ENCODE measurements at places on chromosomes 3 and 15.

- no peak for DNase-seq
These were observed 228.3 kb downstream of the MECOM start for GRCh38 chr3:169435193-169435592.

- no peak for DNase-seq
These were observed 37.2 kb downstream of the BHLHE40 start for GRCh38 chr3:5016211-5017161.

DNA sequence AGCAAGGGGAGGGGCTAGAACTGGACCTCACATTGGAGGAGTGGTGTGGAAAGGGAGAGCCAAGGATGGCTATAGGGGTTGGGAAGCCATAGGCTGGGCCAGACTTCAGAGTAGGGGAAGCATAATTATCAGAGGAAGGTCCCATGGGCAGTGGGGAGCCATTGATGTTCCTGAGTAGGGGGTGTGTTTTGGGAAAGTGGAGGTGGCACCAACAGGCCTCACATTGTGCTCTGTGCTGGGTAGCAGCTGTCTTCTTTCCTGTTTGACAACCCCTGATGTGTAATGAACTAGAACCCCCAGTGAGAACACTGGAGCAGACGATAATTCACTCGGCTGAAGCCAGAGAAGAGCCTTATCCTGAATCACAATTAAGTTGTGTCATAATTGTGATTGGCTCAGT, 41.2 kb downstream of the SLC6A11 start:
- no peak for DNase-seq

GRCh38 chr15:88609344-88610090, 11.6 kb upstream of the AEN start:
- no peak for DNase-seq

DNA sequence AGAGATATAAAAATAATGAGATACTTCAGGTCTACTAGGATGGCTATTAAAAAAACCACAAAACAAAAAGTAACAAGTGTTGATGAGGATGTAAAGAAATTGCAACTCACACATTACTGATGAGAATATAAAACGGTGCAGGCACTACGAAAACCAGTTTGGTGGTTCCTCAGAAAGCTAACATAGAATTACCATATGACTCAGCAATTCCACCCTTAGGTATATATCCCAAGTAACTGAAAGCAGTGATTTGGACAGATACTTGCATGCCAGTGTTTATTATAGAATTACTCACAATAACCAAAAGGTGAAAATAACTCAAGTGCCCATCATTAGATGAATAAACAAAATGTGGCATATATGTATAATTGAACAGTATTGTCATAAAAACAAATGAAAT, 87.5 kb upstream of the MELTF start:
- no peak for DNase-seq

GRCh38 chr15:25832158-25832557, 31.0 kb downstream of the ATP10A start:
- no peak for DNase-seq

DNA sequence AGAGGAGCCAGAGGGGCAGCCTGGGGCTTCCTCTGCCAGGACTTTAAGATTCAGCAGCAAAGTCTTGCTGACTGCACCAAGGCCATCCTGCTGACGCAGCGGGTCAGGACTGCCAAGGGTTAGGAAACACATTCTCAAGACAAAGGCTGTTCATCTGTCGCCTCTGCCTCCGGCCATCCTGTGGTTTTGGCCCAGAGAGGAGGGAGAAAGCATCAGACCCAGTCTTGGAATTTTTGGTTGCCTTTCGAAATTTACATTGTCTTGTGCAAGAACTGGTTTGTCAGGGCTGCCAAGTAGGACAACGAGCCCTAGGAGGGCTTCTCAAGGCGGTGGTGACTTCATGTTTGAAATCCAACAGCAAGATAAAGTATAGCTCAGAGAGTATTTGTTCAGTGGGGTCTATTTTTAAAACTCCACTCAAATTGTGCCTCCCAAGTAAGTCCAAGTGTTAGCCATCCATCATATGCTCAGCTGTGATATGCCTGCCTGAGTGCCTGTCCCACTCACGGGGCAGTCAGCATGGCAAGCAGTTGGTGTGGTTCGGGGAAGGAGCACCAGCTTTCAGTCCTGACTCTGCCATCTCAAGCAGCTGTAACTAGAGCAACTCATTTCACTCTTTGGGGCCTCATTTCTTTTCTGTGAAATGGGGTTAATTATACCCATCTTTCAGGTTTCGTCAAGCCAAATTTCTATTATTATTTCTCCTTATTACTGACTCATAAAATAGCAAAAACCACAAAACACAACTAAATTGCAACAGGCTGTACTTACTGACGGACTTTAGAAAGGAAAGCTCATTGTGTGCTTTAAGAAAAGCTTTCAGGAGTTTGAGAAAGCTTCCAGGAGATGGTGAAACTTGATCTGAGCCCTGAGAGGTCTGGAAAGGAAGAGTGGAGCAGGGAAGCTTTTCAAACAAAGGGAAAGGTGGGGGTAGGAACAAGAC, 42.4 kb upstream of the RHO start:
- no peak for DNase-seq

DNA sequence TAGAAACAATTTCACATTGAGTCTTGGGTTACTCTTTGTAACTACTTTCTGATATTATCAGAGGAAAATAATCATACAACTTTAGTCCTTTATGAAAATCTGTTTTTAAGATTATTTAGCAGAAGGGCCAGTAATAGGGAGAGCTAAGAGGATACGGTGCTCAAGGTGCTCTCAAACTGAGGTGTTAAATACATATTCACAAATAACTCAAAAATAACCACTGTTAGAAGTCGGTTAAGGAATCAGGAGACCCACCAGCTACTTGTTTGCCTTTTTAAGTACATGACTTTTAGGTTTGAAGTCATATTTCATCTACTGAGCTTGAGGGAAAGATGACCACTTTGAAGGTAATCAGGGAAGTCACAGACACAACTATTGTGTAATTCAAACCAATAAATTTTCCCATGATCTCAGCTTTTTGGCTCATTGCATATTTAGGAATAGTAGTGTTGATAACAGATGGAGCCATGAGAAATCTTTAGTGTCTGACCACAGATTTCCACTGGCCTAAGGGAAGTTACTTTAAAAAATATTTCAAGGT, 1.4 kb upstream of the RSRC1 start:
- DNase-seq: no peak

DNA sequence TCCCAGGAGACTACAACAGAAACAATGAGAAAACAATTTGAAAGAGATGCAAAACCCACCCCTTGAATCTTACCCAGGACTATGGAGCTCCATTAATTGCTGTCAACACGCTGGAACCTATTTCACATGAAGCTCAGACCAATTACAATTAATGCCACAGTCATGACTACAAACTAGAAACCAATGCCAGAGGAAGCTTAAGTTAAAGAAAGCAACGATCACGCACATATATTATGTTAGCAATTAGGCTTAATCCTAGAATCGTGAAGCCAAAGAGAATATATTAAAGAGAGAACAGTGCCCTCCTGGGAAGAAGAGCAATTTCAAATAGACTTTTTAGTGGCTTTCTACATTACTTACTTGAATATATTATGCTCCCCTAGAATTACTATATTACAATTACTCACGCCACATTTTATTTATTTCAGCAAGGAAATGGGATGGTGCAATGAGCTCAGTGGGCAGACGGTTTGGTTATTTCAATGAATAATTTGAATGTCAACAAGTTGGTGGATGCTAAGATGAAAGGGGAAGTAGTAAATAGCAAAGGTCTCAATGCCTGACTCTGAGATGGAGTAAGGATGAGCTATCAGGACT, 125.5 kb downstream of the GREM1 start:
- no peak for DNase-seq

DNA sequence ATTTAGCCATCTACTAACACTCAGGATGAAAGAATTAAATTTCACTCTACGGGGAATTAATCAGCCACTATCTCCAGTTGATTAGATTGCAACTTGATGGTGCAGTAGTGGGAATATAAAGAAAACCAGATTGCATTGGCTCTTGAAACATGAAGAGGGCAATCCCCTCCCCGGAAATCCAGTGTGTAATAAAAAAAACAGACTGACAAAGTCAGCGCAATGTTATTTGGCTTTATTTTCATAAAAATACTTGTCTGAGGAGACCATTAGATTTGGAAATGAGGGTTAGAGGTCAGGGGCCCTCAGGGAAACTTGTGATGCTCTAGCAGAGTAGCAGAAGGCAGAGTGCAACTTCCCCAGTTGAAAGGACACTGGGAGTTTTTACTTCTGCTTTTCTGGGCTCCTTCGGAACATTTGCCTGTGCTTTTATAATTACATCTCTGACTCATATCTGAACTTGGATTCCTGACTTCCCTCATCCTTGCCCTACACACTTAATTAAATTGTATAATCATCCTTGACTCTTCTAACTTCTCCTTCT, 326.8 kb downstream of the TUSC7 start:
- DNase-seq: no peak

GRCh38 chr3:36756269-36756668, 8.1 kb downstream of the DCLK3 start:
- DNase-seq: no peak

DNA sequence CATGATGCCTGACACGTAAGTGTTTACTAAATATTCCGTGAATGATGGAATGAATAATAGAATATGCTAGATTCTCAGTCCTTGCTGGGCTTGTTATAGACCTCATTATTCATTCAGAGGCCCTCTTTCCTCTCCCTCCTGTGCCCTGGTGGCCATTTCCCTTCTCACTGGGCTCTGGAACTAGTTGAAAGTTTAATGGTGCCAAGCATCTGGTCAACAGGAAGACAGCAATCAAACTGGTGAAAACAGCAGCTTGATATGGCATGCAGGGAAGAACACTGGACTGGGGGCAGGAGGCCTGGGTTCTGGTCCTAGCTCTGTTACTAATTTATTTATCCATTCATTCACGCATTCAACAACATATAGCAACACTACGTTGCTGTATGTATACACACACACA, 3.7 kb upstream of the APOD start:
- DNase-seq: no peak

GRCh38 chr15:62360332-62361097, 195.4 kb upstream of the C2CD4B start:
- no peak for DNase-seq

- no peak for DNase-seq
These were observed 383.2 kb upstream of the TBL1XR1 start for GRCh38 chr3:177580437-177580836.

GRCh38 chr15:31887246-31887645, 143.1 kb upstream of the CHRNA7 start:
- DNase-seq: no peak

DNA sequence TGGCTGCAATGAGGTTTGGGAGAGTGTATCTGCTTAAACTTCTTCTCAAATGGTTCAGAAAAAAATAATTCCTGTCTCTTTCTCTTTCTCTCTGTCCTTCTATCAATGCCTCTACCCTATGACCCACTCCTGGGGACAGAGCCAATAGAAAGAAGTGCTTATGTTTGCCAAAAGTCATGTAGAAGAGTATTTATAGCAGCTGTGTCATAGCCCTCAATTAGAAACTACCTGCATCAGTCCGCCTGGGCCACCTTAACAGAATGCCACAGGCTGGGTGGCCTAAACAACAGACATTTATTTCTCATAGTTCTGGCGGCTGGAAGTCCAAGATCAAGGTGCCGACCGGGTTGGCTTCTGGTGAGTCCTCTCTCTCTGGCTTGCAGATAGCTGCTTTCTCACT, 92.5 kb downstream of the HMG20A start:
- DNase-seq: no peak

GRCh38 chr3:132164469-132165092, 129.8 kb upstream of the CPNE4 start:
- no peak for DNase-seq

GRCh38 chr3:107117156-107117555, 260.1 kb upstream of the CCDC54 start:
- DNase-seq: no peak

- DNase-seq: no peak
These were observed 9.6 kb upstream of the CLDN16 start for GRCh38 chr3:190378240-190378891.

- DNase-seq: no peak
These were observed 25.8 kb upstream of the ADPGK start for GRCh38 chr15:72809329-72809728.

DNA sequence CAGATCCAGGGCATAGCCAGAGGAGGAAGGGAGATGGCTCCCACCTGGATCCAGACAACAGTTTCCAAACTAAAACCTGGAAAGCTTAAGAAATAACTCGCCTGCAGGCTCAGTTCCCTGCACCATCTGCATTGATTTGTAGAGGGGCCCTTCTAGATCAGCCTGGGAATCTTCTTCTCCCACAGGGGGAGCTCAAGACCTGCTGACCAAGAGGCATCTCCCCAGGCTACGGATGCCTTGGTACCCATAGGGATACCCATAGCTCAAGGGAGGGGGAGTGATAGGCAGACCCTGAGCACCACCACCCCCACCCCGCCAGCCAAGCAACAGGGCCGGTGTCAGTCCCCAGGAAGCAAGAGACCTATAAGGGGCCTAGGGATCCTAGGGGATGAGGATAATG, 28.0 kb upstream of the DCLK3 start:
- no peak for DNase-seq

DNA sequence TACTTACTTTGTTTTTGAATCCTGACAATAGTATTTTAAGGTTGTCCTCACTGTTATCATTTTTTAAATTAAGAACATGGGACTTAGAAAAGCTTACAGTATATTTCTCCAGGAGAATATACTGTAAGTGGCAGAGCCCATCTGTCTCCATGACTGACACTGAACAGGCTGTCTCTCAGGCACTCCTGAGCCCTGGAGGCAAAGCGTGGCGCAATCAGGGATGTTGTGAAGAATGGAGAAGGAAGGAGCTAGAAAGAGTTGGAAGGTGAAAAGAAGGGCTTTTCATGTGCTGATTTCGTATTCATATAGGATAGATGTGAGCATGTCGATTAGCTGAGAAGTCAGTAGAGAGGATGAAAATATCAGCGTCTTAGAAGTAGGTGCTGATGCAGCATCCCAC, 41.5 kb downstream of the FGF12 start:
- DNase-seq: no peak

Data from activated T-cell treated with anti-CD3 and anti-CD28 coated beads for 4 hours (primary cell).